Activated CD8-positive, alpha-beta memory T cell treated with anti-CD3 and anti-CD28 coated beads for 24 hours (primary cell): ENCODE measurements at places on chromosomes 1 and 21.

DNA sequence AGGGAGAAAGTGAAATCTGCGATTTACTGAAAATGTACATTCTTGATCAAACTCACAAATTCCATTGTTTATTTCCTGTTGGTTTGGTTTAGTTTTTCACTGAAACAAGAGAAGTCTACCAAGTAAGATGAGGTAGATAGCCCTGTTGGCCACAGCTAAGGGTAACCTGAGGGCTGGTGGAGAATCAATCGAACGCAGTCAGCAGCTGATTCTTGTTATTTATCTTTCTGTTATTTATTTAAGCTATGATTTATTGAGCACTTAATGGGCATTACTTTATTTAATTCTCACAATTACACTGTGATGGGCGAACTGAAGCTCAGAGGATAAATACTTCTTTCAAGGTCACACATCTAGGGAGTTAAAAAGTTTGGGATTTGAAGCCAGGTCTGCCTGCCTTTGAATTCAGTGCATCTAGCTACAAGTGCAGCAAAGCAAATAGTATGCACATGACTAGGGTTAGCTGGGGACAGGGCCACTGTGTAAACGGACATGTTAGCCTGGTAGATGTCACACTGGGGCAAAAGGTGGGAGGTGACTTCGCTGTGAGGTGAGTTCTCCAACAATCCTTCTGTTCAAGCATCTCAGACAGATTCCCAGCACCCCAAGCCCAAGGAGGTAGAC lies 106.5 kb upstream of the GADD45A start:
- no peak for DNase-seq

DNA sequence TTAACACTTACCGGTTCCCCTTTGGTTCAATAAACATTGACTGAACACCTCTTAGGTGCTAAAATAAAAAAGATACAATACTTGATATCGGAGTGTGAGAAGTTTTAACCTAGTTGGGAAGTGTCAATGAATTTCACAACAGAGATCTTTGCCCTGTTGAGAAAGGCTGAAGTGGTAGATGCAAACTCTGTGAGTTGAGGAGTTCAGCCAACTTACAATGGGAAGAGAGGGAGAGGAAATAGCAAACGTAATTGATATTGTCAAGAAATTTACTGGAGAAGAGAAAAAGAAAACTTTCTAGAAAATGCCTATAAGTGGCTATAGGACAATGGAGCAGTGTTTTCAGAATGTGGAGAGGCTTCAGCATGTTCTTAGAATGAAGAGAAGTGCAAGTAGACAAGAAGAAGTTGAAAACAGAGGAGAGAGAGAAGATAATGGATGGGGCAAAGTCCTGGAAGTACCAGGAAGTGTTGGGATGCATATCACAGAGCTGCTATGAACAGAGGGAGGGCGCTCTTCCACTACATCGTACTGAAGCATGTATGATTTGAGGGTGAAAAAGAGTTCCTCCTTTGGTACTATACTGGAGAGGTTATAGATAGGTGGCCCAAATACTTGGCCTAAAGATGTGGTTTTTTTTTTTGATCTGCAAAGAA lies 48.9 kb downstream of the MEF2D start:
- DNase-seq, result no peak

DNA sequence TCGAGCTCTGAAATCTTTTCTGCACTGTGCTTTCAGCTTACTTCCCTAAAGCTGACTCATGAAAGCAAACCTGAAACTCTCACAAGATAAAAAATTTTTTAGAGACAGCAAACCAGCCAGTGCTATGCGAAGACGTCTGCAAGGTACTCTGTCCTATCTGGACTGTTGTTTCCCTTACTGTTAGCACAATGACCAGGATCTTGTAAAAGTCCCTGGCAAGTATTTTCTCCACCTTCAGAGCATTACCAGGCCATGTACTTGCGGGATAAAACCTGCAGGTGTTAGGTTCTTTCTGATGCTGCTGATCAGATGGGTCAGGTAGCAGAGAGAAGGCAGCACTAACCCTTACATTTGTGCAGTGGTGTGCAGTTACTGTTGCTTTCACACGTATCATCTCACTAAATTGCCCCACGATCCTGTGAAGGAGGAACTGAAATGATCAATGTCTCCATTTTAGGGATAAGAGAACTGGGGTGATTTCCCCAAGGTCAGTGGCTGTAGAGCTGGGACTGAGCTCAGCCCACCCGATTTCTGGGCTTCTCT lies 56.6 kb downstream of the PLXNA2 start:
- DNase-seq, result no peak

- no peak for DNase-seq
Measured at GRCh38 chr1:38925391-38925790, 16.2 kb downstream of the RHBDL2 start.

GRCh38 chr1:172003766-172004530 lies 162.7 kb downstream of the DNM3 start:
- no peak for DNase-seq

DNA sequence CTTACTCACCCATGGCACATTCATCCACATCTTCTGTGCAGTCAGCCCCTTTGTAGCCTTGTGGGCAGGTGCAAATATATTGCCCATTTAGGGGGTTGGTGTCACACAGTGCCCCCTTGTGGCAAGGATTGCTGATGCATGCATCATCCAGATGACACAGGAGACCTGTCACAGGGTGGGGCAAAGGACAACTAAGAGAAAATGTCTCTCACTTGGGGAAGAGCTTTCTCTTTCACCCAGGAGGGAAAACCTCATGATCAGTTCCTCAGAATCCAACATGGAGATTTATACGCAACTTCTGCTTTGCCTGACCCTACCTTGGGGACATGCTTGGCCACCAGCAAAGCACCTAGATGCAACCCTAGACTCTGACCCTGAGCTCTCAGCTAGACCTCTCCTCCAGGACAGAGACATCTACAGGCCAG lies 71.8 kb upstream of the ADAM30 start:
- DNase-seq, result peak; percentile 90

- no peak for DNase-seq
Measured at GRCh38 chr1:38336961-38337360, 290.4 kb upstream of the POU3F1 start.

- no peak for DNase-seq
Measured at GRCh38 chr1:58745117-58745516, 38.7 kb downstream of the JUN start.

DNA sequence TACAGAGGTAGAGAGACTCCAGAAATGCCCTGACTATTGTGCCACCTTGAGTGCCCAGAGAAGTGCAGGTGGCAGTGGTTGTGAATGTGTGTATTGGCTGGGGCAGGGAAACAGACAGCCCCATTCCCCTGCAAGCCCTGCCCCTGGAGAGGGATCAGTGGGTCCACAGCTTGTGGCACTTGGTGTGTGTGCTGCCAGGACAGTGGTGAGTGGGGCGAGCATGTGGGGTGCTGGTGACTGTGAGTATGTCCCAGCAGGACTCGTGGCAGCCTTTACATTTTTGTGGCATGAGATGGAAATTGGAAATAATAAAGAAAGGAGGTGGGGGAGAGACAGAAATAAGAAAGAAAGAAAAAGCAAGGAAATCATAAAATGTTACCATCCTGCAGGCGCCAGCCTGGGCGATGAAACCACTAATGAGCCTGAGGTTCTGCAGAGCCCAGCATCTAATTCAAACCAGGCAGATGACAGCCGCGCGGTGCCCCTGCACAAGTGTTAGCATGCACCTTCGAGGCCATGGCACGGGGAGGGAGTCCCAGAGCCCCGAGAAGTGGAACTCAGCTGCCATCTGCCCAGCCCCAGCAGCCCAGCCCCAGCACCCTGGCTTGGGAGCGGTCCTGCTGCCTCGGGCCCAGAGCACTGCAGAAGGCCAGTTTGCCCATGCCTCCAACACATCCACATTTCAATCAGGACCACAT lies 49.1 kb upstream of the ZBTB40 start:
- DNase-seq, result no peak

DNA sequence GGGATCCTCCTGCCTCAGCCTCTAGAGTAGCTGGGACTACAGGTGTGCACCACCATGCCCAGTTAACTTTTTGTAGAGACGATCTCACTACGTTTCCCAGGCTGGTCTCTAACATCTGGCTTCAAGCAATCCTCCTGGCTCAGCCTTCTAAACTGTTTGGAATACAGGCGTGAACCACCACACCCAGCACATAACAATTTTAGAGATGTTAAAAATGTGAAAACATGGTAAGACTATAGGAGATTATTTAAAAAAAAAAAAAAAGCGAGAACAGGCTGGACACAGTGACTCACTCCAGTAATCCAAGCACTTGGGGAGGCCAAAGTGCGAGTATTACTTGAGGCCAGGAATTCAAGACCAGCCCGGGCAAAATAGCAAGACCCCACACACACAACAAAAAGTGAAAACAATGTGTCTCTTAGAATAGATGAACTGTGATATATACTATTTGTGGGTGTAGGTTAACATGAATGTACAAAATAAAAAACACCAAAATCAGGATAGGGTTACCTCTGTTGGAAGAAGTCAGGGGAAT lies 19.6 kb downstream of the CCDC18 start:
- DNase-seq, result no peak

DNA sequence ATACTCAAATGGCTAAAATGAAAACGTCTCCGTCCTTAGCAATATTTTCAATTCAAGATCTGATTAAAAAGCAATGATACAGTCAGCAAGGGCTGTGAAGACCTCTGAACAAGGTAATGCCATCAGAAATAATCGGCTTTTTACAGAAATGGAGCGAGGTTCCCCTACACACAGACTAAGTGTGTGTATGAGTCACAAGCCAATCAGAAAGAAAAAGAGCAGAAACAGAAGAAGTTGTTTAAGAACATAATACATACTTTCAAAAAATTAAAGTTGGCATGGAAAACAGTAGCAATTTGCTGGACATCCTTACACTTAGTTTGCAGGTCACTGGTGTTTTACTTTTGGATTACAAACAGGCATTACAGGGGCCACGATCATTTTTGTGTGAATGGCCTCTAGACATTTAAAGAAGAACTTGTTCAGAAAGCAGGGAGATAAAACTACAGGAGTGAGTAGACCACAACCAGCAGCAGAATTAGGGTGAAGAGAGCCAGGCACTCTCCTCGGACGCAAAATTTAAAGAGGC lies 350.0 kb upstream of the RUNX1 start:
- DNase-seq, result no peak

GRCh38 chr1:31765041-31765467 lies 914 bp upstream of the ADGRB2 start:
- no peak for DNase-seq

GRCh38 chr1:151579436-151580225 lies 32.2 kb upstream of the SNX27 start:
- no peak for DNase-seq

- no peak for DNase-seq
Measured at GRCh38 chr1:233514946-233515391, 98.9 kb upstream of the KCNK1 start.

DNA sequence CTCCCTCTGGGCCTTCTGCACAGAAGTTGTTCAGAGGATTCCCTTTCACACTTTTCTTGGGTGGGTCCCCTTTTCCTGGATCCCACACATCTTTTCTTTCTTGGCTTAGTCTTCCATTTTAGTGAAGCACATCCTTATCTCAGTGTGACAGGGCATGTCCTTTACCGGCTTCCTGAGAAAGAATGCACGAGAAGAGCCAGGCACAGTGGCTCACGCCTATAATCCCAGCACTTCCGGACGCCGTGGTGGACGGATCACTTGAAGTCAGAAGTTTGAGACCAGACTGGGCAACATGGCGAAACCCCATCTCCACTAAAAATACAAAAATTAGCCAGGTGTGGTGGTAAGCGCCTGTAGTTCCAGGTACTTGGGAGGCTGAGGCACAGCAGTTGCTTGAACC lies 22.1 kb upstream of the PSMB2 start:
- DNase-seq, result no peak

GRCh38 chr1:61607448-61607847 lies 117.5 kb downstream of the TM2D1 start:
- DNase-seq, result no peak

DNA sequence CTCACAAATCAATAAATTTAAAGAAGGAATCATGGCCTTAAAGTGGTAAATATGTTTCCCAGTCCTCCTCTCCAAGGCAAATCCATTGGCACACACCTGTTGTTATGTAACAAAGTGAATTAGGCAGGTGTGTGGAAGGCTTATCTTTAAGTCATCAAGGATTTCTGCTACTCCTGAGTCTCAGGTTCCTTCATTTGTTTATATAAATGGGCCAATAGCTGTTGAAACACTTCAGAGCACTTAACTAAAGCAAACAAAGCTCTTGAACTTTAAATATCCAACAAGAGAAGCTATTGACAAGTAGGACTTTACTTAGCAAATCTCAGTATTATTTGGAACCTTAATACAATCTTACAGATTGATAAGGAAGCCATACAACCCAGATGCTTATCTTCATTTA lies 99.3 kb upstream of the ESRRG start:
- no peak for DNase-seq

GRCh38 chr1:156726549-156727226 lies 1.6 kb upstream of the METTL25B start:
- peak; percentile 79 for DNase-seq

- no peak for DNase-seq
Measured at GRCh38 chr1:61289232-61290098, 207.1 kb downstream of the NFIA start.

DNA sequence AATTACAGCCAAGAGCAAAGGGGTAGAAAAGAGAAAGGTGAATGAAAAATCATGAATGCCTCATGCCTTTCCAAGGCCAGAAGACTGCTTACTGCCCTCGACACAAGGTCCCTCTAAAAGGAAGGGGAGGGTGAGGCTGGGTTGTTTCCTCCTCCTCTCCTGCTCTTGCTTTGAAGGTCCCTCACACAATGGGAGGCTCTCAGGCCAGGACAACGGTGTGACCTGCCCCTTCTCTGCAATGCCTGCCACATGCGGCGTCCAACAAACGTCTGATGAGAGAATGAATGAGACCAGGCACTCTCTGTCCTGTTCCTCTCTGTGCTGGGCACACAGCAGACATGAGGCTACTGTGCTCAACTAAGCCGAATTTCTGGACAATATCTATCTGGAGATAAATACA lies 51.3 kb downstream of the SSBP3 start:
- DNase-seq, result no peak

GRCh38 chr1:22517956-22518355 lies 45.3 kb upstream of the EPHA8 start:
- DNase-seq, result no peak

DNA sequence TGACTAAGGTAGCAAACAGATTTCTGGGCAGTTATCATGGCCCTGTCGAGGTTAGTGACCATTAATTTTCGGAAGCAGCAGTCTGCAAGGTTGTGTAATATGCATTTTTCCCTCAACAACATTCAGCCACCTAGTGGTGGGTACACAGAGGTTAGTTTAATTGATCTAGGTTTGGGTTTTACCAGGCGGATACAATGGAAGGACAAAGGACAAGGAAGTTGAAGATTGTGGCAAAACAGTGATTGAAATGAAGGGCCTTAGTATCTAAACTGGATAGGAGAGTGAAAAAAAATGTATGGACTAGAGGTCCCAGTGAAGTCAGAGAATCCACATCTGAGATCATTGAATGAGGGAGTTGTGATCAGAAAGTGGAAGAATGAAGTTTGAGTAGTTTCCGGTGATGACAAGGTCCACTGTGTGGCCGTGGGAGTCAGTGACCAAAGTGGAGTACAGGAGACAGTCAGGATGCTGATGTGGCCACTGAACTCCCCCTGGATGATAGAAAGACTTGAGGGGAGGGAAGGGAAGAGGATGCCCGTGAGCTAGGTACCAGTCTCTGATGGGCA lies 2.8 kb downstream of the ARMH1 start:
- no peak for DNase-seq

GRCh38 chr1:172134087-172134731 lies 286.3 kb upstream of the C1orf105 start:
- no peak for DNase-seq
